ENCODE measurements at places on chromosomes 6 and 20.
A peak's percentile ranks its signal among the peaks of the same experiment; 100 is the strongest.

GRCh38 chr6:168507297-168507696, 66.3 kb downstream of the SMOC2 start:
- DNase-seq = no peak

GRCh38 chr6:157157258-157157657, 166.1 kb downstream of the TMEM242 start:
- no peak for DNase-seq

DNA sequence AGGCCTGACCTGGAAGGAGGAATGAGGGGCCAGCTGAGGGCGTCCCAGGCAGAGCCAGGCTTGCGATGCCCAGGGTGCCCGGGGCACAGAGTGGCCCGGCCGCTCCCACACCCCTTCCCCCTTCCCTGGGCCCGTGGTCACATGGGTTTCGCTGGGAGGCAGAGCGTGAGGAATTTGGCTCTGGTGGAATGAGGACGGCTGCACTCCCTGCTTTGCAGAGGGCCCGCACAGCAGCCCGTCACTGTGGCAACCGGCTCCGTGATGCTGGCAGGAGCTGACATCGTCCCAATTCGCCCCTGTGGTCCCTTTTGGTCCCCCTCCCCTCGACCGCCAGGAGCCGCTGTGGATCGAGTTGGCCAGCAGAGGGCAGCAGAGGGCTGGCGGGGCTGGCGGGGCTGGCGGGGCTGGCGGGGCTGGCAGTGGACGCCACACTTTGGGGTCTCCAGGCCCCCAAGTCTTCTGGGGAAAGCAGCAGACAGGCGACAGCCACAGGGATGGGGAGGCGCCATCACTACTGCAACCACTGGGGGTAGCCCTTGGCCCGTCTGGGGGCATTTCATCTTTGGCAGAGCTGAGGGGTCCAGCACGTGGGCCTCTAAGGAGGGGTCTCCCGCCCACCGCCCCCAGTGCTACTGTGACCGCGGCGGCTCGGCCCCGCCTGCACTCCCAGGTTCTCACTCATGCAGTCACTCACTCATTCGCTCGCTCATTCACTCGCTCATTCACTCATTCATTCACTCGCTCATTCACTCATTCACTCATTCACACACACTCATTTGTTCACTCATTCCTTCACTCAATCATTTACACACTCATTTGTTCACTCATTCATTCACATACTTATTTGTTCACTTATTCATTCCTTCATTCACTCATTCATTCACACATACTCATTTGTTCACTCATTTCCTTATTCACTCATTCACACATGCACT, 49.7 kb upstream of the BHLHE23 start:
- DNase-seq = peak; percentile 48

DNA sequence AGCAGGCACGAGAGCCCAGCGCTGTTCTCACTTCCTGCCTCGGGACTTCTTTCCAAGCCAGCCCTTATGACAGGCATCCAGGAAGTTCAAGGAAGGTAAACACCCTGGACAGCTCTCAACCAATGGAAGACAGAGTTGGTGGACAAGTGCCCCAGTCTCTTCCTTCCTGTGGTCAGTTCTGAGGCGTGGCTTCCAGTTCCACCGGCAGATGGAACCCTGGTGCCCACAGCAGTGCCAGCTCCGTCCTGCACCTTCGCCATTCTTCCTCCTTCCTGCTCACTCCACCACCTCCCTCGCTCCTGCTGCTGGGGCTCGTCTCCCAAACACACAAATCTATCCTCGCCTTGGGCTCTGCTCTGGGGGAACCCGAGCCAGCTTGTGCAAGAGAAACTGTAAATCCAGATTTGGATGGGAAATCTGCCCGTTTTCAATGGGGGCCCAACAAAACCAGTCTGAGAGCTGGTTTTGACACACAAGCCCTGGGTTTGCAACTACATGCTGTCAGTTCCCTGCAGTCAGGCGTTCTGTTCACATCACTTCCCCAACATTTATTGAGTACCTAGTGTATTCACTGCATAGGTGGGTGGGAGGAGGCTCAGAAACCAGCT, 162.7 kb downstream of the GRM4 start:
- peak; percentile 1 for DNase-seq

- DNase-seq = peak; percentile 48
Observed at GRCh38 chr6:37137201-37138090, 32.5 kb upstream of the PIM1 start.

- DNase-seq = no peak
Observed at GRCh38 chr6:168060521-168060931, 18.5 kb downstream of the FRMD1 start.

DNA sequence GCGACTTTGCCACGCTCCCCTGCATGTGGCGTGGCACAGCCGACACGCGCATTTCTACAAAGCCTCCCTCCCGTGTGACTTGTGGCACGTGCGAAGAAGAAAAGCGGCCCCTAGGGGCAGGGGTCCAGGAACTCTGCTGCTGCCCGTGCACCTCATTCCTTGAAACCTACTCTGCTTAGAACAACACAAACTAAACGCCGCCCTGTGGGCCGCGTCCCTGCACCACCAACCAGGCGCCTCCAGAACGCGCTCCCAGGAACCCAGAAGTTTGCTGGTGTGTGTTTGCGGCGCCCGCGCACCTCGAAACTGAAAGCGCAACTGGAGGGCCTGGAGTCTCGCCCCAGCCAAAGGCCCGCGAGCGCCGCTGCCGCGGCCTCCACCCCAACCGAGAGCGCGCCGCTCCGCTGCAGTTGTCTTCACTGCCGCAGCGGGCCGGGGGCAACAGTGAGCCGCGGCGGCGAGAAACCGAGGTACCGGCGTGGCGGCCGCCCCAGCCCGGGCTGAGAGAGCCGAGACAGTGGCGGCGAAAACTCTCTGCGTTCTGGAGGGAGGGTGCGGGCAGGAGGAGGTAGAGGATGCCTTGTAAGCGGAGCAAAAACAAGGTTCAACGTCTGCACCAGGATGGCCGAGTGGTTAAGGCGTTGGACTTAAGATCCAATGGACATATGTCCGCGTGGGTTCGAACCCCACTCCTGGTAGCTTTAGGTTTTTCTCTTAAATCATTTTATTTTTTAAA, 65.8 kb downstream of the STX11 start:
- DNase-seq = peak; percentile 89

DNA sequence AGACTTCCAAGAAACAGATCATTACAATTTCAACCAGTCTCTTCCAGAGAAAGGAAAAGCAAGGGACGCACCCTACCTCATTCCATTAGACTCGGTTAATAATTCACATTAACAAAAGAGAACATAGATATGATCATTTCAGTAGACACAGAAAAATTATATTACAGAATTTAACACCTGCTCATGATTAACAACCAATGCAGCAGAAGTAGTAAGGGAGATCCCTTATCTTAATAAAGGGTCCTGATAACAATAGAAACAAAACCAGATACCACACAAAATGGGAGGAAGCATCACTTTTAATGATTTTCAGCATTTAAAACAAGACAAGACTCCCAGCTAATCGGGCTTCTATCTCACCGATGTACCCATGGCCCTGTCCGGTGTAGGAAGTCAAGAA, 215.0 kb downstream of the TBC1D7 start:
- DNase-seq = no peak

Measured in naive thymus-derived CD4-positive, alpha-beta T cell (primary cell).